ENCODE measurements at places on chromosomes 13 and 19. TPM values are rescaled to one million over a fixed set of nuclear protein-coding genes. Genes with fewer than 3 reads are reported as not detected.
A peak's percentile ranks its signal among the peaks of the same experiment; 100 is the strongest.

- no peaks in the 10 kb centered on the region for H3K36me3 ChIP-seq
- DNase-seq, result no peak
- H3K27me3 ChIP-seq, result no peaks in the 10 kb centered on the region
- H3K4me1 ChIP-seq, result peaks cover 22% of the 10 kb centered on the region
- H3K4me3 ChIP-seq, result peak overlapping the region; percentile 70
Observed at GRCh38 chr19:2579678-2580280, 103.9 kb downstream of the GADD45B start.

DNA sequence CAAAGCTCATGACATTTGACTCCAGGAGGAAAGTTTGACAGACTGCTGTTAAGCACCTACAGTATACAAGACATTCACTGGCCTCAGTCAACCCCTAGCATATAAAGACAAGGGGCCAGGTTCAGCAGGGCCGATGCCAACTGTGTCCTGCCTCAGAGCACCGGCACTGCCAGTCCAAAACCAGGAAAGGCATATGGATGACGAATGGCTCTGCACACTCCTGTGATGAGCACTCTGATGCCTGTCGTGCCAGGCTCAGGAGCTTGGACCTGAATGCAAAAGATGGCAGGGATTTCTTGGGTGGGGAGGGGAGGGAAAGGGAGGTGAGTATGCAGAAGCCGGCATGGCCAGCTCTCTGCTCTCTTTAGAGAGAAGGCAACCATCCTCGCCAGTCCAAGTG is 38.9 kb downstream of the COL4A1 start:
- no peak overlapping the region for H3K4me3 ChIP-seq
- H3K27me3 ChIP-seq, result no peaks in the 10 kb centered on the region
- no peak overlapping the region for H3K27ac ChIP-seq
- H3K4me1 ChIP-seq, result no peaks in the 10 kb centered on the region

The PRODH2 gene
- total RNA-seq, result not detected

The CAMSAP3 gene
- total RNA-seq, result 16.6 TPM

All from PC-3 (cell line).